ENCODE measurements at places on chromosomes 12 and 14. TPM values are rescaled to one million over a fixed set of nuclear protein-coding genes. Genes with fewer than 3 reads are reported as not detected.

GRCh38 chr14:68949601-68949965, 29.5 kb downstream of the ACTN1 start:
- no peak for DNase-seq
- peak overlapping the region; percentile 30 for H3K27ac ChIP-seq

GRCh38 chr14:73759183-73759713, 45.1 kb upstream of the PNMA1 start:
- H3K36me3 ChIP-seq, result no peaks in the 10 kb centered on the region
- DNase-seq, result peak; percentile 72
- peak overlapping the region; percentile 99 for H3K27ac ChIP-seq
- H3K4me1 ChIP-seq, result peaks cover 42% of the 10 kb centered on the region
- peak overlapping the region; percentile 56 for H3K4me3 ChIP-seq

GRCh38 chr14:56002342-56002741, 115.9 kb upstream of the PELI2 start:
- H3K27me3 ChIP-seq, result no peaks in the 10 kb centered on the region
- no peak for DNase-seq
- H3K36me3 ChIP-seq, result no peaks in the 10 kb centered on the region
- peaks cover 2% of the 10 kb centered on the region for H3K4me1 ChIP-seq

DNA sequence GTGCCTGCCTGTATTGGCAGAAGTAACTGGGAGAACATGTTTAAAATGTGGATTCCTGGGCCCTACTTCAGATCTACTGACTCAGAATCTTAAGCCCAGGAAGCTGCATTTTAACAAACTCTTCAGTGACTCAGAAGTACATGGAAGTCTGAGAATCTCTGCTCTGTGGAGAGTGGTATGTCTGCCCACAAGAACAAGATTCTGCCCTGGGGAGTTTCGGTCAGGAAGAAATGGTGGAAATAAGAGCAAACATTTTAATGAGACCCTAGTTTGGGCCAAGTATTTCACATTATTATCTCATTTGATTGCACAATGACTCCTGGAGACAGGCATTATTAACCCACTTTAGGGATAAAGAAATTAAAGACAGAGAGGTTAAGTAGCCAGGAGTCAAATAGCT, 8.2 kb downstream of the ALDH1L2 start:
- no peaks in the 10 kb centered on the region for H3K27me3 ChIP-seq
- H3K4me3 ChIP-seq, result no peak overlapping the region
- no peak for DNase-seq

DNA sequence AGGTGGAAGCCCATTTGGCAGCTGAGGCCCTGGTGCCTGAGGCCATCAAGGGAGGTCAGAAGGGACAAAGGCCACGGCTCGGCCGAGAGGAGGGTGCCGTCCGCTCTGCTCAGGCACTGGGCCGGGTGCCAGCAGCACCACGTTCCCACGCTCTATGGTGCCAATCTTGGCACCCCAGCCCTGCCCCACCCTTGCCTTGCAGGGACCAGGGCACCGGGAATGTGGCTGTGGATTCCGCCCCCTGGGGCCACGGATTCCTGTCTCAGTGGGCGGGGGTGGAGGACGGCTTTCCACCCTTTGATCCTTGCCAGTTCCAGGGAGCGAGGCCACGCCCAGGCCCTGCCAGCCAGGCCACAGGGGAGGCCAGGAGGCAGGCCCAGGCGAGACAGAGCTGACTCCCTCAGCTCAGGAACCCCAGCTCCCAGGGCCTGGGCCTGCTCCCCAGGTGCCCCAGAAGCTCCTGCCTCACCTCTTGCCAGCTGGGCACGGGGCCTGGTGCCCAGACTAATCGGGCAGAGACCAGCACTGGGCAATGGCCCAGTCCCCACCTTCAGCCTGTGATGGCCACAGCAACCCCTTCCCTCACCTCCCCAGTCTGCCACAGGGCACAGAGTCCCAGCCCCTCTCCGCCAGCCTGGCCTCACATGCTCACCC, 26.4 kb upstream of the GPR132 start:
- peak overlapping the region; percentile 88 for H3K27ac ChIP-seq
- H3K4me3 ChIP-seq, result no peak overlapping the region
- H3K27me3 ChIP-seq, result no peaks in the 10 kb centered on the region
- peaks cover 14% of the 10 kb centered on the region for H3K4me1 ChIP-seq
- peak; percentile 56 for DNase-seq

- DNase-seq, result no peak
- H3K27ac ChIP-seq, result no peak overlapping the region
- no peaks in the 10 kb centered on the region for H3K36me3 ChIP-seq
- no peaks in the 10 kb centered on the region for H3K27me3 ChIP-seq
Observed at GRCh38 chr14:72947366-72948160, 21.3 kb downstream of the DCAF4 start.

DNA sequence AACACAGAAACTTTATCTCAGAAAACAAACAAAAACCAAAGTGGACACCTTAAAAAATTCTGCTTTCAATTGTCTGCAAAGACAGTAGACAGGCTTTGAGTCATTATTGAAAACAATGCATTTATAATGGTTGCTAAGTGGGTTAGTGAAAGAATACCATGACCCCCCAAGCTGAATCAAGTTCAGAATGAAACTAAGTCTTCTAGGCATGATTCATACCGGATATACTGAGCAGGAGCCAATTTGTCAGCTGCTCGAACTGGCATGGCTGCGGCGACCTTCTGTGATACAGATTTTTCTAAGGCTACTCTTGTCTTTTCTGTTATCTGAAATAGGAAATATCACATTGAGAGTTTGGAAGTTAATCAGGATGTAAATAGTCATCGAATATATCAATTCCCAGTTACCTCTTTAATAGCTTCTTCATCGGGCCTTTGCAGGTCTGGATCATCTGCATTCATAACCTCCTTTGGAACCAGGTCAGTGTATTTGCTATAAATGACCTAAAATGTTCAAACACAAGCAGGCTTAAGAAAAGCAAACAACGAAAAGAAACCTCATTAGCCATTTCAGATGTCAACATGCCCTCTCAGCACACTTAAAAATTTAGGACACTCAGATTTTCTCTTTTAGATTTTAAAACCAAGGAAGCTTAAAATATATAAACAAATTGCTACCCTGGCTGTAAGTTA, 22.3 kb downstream of the SNW1 start:
- no peaks in the 10 kb centered on the region for H3K27me3 ChIP-seq
- DNase-seq, result no peak
- H3K36me3 ChIP-seq, result no peaks in the 10 kb centered on the region

GRCh38 chr12:79587368-79587767, 103.4 kb downstream of the PAWR start:
- no peaks in the 10 kb centered on the region for H3K4me1 ChIP-seq
- H3K36me3 ChIP-seq, result no peaks in the 10 kb centered on the region
- H3K4me3 ChIP-seq, result no peak overlapping the region
- DNase-seq, result no peak
- no peak overlapping the region for H3K27ac ChIP-seq
- H3K27me3 ChIP-seq, result no peaks in the 10 kb centered on the region

DNA sequence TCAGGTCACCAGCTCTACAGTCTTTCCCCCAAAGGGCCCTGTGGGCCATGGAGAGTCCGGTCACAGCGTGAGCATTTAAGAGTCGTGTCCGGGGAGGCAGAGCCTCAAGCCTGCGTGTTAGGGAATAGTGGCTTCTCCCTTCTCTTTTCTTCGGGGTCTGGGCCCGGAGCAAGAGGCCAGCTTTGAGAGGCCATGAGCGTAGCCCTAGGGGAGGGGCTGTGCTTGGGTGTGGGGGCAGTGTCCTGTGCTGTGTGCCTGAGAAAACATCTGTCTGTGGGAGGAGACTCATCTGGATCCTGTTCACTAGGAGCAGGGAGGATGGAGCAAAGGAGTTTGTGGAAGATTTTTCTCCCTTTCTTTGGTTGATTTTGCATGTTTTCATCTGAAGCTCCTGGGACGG, 5.3 kb downstream of the LRP1-AS start:
- DNase-seq, result peak; percentile 63
- no peaks in the 10 kb centered on the region for H3K27me3 ChIP-seq
- peaks cover 36% of the 10 kb centered on the region for H3K4me1 ChIP-seq
- H3K27ac ChIP-seq, result peak overlapping the region; percentile 67

DNA sequence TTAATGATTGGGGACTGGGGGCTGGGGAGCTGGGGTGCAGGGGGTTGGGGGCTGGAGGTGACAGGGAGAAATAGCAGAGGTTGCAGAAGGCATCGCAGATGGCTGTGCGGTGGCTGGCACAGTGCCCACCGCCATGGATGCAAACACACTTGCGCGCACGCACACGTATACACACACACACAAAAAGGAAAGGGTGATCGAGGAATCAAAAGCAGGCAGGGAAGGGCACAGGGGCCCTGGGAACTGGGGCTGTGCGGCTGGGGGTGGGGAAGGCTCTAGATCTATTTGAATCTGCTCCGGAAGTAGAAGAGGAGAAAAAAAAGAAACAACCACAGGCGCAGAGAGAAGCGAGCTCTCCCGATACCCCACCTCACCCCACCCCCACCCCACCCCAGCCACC, 39.4 kb downstream of the ZFHX2 start:
- H3K36me3 ChIP-seq, result no peaks in the 10 kb centered on the region
- no peak for DNase-seq
- H3K27ac ChIP-seq, result no peak overlapping the region
- H3K4me3 ChIP-seq, result no peak overlapping the region
- H3K27me3 ChIP-seq, result no peaks in the 10 kb centered on the region
- no peaks in the 10 kb centered on the region for H3K4me1 ChIP-seq

DNA sequence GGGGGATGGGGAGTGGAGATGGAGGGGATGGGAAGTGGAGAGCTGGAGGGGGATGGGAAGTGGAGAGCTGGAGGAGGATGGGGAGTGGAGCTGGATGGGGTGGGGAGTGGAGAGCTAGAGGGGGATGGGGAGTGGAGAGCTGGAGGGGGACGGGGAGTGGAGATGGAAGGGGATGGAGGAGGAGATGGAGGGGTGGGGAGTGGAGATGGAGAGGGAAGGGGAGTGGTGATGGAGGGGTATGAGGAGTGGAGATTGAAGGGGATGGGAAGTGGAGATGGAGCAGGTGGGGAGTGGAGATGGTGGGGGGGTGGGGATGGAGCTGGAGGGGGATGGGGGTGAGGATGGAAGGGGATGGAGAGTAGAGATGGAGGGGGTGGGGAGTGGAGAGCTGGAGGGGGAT, 26.1 kb downstream of the NCOR2 start:
- no peak overlapping the region for H3K27ac ChIP-seq
- no peaks in the 10 kb centered on the region for H3K36me3 ChIP-seq
- no peak overlapping the region for H3K4me3 ChIP-seq
- H3K27me3 ChIP-seq, result no peaks in the 10 kb centered on the region
- H3K4me1 ChIP-seq, result peaks cover 66% of the 10 kb centered on the region
- no peak for DNase-seq

DNA sequence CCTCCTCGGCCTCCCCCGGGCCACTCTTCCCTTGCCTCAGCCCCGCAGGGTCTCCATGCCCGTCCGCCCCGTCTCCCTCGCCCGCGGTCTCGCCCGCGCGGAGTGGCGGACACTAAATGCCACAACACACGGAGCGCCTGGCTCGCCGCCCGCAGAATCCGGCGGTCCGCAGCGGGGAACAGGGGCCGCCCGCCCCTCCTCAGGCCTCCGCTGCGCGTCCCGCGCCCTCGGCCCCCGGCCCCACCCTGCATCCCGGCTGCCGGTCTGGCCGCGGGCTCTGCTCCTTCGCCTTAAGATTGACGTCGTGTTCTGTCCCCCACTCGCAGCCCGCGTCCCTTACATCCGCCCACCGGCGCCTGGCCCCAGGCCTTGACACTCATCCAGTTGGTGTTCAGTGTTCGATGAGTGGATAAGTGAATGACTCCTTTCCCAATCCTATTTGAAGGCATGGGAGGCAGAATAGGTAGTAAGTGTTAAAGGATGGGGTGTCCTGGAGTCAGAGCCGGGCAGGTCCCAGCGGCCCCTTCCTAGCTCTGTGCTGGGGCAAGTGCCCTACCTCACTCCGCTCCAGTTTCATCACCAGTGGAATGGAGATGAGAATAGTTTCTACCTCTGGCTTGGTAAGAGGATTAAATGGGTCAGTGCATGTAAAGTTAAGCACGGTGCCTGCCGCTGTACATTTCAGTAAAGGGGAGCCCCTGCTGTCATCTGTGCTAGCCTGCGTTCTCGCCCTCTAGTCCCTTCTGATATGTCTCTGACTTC, 622 bp downstream of the TECPR2 start:
- H3K27ac ChIP-seq, result peak overlapping the region; percentile 82
- no peaks in the 10 kb centered on the region for H3K27me3 ChIP-seq
- no peak for DNase-seq

- DNase-seq, result no peak
- H3K27me3 ChIP-seq, result no peaks in the 10 kb centered on the region
- no peak overlapping the region for H3K4me3 ChIP-seq
- H3K36me3 ChIP-seq, result no peaks in the 10 kb centered on the region
- no peak overlapping the region for H3K27ac ChIP-seq
Observed at GRCh38 chr12:47867495-47867941, 37.3 kb downstream of the VDR start.

The AMDHD1 gene
- total RNA-seq, result 0.57 TPM

The CRIP1 gene
- total RNA-seq, result 62.7 TPM

The AICDA gene
- not detected for total RNA-seq

The ADCY4 gene
- total RNA-seq, result 25.4 TPM

The JPH4 gene
- 11.5 TPM for total RNA-seq

The RASSF8 gene
- 72.8 TPM for total RNA-seq

The PRMT5 gene
- 62.1 TPM for total RNA-seq

The OVCH1 gene
- 0.10 TPM for total RNA-seq

The CCER1 gene
- not detected for total RNA-seq

The PTPRR gene
- total RNA-seq, result 0.15 TPM

Data from ovary (tissue), 10 donors.